ENCODE measurements at places on chromosomes 16 and 17. TPM values are rescaled to one million over a fixed set of nuclear protein-coding genes. Genes with fewer than 3 reads are reported as not detected.

Gene MMP15
- 2.2 TPM for total RNA-seq

Gene SLC2A4
- total RNA-seq, result 1.0 TPM

Gene KIFC3
- total RNA-seq, result 28.1 TPM

Gene CHST5
- total RNA-seq, result under 0.01 TPM

Gene CCL14
- total RNA-seq, result not detected

Gene NPIPB6
- total RNA-seq, result 0.17 TPM

Gene RNF222
- total RNA-seq, result not detected

Gene C1QTNF1
- 18.9 TPM for total RNA-seq

Gene CLEC18A
- not detected for total RNA-seq

Gene KIF2B
- total RNA-seq, result not detected

Gene NDE1
- 52.5 TPM for total RNA-seq

Gene HID1
- total RNA-seq, result 0.45 TPM

Gene CCDC200
- not detected for total RNA-seq

Gene CPNE7
- total RNA-seq, result 34.2 TPM

Gene SPEM1
- not detected for total RNA-seq

Gene EIF4A3
- 91.1 TPM for total RNA-seq

Gene DOC2A
- 0.30 TPM for total RNA-seq

Gene PARN
- 19.3 TPM for total RNA-seq

Gene CAPNS2
- not detected for total RNA-seq

Gene PKMYT1
- total RNA-seq, result 47.6 TPM

Gene SLC5A11
- total RNA-seq, result not detected

Gene CCDC78
- 1.5 TPM for total RNA-seq

Gene TANC2
- 9.9 TPM for total RNA-seq

Gene CPHXL2
- not detected for total RNA-seq

Gene NHLRC4
- total RNA-seq, result 0.59 TPM

Gene ITGAL
- not detected for total RNA-seq

Gene KRTAP4-9
- not detected for total RNA-seq

Gene NOD2
- total RNA-seq, result not detected

Gene MYL4
- total RNA-seq, result not detected

Gene CLDN6
- 0.15 TPM for total RNA-seq

Gene TMEM208
- total RNA-seq, result 61.5 TPM

Gene BRIP1
- total RNA-seq, result 7.4 TPM

Gene VTN
- total RNA-seq, result not detected

Gene CRHR1
- not detected for total RNA-seq

Gene ARHGDIG
- not detected for total RNA-seq

Gene CA4
- not detected for total RNA-seq

Gene TNFRSF17
- total RNA-seq, result not detected

Gene UBE2Z
- total RNA-seq, result 70.6 TPM

Gene CDH1
- total RNA-seq, result 0.15 TPM

Gene NXPH3
- not detected for total RNA-seq

Gene MRTFB
- total RNA-seq, result 3.6 TPM

Gene YPEL3
- total RNA-seq, result 28.7 TPM

Gene KRT27
- not detected for total RNA-seq

Gene MT1B
- not detected for total RNA-seq

Gene TMEM238L
- total RNA-seq, result not detected

Gene CDC42EP4
- total RNA-seq, result 58.7 TPM

Gene SMTNL2
- 0.15 TPM for total RNA-seq

Gene ALG1
- 35.1 TPM for total RNA-seq

Gene SLC38A8
- total RNA-seq, result not detected

Gene KCNJ12
- total RNA-seq, result 0.15 TPM

Gene SLC16A5
- 8.2 TPM for total RNA-seq
